Stimulated activated CD8-positive, alpha-beta memory T cell treated with anti-CD3 and anti-CD28 coated beads, Interleukin-15, amount 100 ng/mL, for 4 hours (primary cell): ENCODE measurements at places on chromosomes 6 and 20.
A peak's percentile ranks its signal among the peaks of the same experiment; 100 is the strongest.

- no peak for DNase-seq
These were observed 69.3 kb upstream of the SUPT3H start for GRCh38 chr6:45447005-45447404.

GRCh38 chr6:30151580-30151979 lies 9.4 kb downstream of the TRIM10 start:
- no peak for DNase-seq

GRCh38 chr6:148968771-148969602 lies 222.2 kb downstream of the UST start:
- DNase-seq = no peak

DNA sequence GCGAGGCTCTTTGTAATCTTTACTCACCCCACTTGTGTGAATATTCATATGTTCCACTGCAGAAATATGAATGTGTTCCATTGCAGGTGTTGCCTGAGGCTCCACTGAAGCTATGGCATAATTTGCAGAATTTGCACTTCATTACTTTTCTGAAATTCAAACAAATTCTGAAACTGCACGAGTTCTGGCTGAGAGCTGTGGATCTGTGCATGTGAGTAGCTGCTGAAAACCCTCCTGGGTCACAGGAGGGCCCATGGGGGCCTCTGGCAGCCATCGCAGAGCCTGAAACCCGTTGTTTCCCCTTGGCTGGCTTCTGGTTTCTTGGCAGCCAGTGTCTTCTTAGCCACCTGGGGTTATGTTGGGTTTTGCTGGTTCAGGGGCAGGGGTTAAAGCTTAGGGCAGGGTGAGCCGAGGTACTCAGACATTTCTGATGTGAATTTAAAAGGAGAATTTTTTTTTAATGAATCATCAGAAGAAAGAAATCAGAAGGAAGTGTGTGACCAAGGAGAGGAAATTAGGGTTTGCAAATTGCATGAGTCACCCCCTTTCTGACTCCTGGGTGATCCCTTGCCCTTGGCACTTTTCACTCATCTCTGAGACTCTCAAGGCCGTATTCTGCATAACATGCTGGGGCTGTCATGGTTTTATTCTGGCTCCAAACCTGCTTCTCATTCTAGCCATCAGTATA lies 40.6 kb downstream of the TOX2 start:
- peak; percentile 30 for DNase-seq

GRCh38 chr6:111550953-111551352 lies 54.7 kb downstream of the TRAF3IP2 start:
- DNase-seq = no peak

DNA sequence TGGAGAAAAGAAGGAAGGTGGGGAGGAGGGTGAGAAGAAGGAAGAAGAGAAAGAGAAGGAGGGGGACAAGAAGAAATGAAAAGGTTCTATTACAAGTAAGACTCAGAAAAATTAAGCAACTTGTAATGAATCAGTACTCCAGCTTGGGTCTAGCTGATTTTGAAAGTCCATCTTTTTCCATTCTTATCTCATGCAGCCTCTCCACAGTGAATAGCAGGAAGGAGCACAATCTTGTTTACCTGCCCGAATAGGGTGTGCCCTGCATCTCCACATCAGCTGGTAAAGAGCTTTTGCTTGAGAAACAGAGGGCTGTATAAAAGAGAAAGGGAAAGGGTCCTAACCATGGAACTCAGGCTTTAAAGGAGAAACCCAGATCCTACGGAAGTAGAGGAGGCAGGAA lies 348.8 kb downstream of the TPBG start:
- DNase-seq = no peak

GRCh38 chr6:115721564-115721963 lies 339.1 kb downstream of the FRK start:
- DNase-seq = no peak

DNA sequence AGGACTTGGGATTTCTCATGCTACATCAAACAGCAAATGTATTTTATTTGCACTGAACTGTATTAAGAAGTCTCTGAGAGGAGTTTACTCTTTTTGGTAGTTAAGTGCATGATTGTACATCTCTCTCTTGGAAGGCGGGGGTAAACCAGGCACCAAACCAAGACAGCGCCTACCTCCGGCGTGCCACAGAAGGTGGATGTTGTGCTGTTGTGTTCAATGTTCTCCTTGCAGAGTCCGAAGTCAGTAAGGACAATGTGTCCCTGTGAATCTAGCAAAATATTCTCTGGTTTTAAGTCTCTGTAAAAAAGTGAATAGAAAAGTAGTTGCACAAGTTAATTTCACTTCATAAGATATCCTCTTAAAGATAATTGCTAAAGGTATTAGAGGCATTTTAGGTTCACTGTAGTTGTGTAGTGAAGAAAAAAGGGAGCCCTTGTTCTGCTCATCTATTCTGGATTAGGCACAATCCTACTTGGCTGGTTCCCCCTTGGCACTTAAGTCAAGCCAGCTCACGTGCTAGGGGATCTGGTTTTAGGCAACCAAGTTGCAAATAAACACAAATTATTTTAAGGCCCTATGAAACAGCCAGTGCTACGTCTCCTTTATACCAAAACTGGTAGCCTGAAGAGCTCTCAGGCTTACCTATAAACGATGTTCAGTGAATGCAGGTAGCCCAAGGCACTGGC lies 119.7 kb upstream of the SLC2A12 start:
- no peak for DNase-seq

DNA sequence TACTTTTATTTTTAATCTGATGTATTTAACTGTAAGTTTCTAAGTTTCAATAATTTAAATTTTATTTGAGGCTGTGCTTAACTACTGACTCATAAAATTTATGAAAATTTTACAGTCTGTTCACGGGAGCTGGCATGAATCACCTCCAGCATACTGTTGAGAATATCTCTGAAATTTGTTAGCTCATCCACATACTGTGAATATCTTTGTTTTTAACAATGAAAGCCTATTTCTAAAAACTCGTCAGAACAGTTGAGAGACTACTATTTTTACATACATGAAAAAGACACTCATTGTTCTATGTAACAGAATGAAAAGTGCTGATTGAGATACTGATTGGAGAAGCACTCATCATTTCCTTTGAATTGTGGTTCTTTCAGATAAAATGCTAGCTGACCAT lies 749.3 kb downstream of the TENT5A start:
- DNase-seq = no peak

- DNase-seq = no peak
These were observed 26.9 kb downstream of the PCNA start for GRCh38 chr20:5092765-5093339.

DNA sequence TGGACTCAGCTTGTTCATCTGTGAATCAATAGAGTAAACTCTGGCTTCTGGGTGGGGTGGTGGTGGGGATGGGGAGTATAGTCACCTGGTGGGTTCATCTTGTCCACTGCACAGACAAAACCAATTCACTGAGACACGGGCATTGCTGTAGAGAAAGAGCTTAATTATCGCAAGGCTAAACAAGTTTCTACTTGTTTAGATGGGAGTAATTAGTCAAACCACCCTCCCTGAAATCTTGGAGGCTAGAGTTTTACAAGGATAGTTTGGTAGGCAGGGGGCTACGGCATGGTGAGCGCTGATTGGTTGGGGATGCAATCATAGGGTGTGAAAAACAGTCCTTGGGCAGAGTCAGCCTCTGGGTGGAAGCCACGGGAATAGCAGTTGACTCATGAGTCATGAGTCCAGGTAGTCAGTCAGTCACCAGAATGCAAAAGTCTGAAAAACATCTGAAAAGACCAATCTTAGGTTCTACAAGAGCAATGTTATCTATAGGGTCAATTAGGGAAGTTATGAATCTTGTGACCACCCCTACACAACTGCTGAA lies 77.8 kb downstream of the STMND1 start:
- DNase-seq = no peak

DNA sequence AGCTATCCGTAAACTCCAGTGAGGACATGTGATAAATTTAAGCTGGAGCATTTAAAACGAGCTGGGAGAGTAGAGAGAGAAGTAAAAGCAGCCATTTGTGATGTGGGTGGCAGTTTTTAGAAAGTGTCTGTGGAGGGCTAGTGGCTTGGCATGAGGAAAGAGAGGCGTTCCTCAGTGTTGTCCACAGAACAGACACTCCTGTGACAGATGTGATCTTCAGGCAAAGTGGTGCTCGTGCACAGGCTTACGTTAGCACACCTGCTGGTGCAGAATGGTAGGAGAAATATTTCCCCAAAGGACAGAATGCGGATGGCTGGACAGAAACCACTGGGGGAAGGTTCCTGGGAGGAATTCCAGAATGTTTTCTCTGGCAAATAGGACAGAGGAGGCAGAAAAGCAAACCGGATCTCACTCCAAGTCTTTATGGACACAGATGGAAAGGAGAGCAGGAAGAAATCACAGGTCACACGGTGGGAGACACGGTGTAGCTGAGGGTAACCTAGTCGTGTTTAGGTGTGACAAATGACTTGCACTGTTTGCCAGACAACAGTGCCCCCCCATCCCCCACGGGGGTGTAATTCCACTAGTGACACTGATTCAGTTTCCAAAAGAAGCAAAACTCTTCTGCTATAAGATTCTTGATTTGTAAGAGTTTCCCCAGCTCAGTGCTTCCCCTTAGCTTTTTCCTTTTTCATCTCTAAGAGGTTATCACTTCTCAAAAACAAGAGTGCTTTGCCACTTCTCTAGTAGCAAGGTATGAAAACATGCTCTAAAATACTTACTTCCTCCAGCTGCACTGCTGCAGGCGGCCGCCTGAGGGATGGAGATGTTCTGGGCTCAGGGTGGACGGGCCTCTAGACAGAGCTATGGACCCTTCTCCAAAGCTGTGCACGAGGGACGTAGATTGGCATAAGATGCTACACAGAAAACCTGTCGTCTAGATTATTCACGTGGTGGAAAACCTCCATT lies 293.2 kb downstream of the QKI start:
- DNase-seq = no peak

- DNase-seq = no peak
These were observed 34.0 kb downstream of the VEGFA start for GRCh38 chr6:43803783-43804549.

DNA sequence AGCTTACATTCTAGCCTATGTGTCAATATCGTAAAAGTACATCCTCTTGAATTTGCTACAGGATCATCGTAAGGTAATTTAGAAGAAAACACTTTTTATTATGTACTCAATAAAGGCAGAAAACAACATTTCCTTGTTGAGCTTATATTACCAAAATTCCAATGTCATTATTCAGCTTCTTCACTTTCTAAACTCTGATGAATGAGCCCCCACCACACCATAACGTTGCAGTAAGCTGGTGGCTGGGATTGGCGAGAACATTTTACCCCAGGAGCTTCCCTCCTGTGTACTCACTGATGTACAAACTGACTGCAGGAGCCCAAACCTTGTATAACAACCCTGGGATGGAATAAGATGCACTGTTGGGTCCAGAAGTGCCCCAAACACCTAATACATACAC lies 238.1 kb upstream of the MARCKS start:
- no peak for DNase-seq

- DNase-seq = no peak
These were observed 9.7 kb downstream of the CNBD2 start for GRCh38 chr20:35978041-35978513.

GRCh38 chr6:2078888-2079287 lies 166.5 kb downstream of the GMDS start:
- no peak for DNase-seq

DNA sequence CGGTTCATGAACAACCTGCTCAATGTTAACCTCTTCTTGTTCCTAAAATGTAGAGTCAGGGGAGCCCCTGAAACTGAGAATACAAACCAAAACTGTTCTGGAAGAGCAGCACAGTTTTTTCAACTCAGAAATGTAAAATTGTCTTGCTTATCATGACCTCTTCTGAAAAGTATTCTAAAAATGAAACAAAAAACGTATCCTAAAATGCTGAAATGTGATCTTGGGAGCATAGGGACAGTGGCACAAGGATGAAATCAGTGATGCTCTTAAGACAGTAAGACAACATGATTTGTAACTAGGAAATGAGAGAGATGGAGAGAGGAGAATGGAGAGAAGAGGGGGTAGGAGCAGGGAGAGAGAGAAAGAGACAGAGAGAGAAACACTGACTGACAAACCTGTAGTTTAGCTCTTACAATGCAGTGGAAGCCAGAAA lies 27.5 kb downstream of the NCOA7 start:
- DNase-seq = no peak

- DNase-seq = no peak
These were observed 58.6 kb downstream of the TGM2 start for GRCh38 chr20:38106461-38106860.

DNA sequence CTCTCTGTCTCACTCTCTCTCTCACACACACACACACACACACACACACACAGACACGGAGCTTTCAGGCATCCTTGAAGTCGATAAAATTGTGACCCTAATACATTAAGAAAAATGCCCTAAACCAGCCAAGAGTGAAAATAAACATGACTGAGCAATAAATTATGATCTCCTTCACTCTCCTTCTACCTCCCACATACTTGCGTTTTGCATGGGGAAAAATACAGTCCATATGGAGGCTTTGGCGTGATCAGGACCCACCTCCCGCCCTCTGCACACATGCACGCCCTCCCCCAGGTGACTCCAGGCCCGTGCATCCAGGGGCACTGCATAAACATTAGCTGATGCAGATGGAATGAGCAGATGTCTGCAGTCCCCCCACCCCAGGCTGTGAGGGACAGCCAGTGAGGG lies 114.2 kb upstream of the JARID2 start:
- DNase-seq = no peak

GRCh38 chr20:50537546-50538201 lies 27.5 kb downstream of the PTPN1 start:
- DNase-seq = no peak

DNA sequence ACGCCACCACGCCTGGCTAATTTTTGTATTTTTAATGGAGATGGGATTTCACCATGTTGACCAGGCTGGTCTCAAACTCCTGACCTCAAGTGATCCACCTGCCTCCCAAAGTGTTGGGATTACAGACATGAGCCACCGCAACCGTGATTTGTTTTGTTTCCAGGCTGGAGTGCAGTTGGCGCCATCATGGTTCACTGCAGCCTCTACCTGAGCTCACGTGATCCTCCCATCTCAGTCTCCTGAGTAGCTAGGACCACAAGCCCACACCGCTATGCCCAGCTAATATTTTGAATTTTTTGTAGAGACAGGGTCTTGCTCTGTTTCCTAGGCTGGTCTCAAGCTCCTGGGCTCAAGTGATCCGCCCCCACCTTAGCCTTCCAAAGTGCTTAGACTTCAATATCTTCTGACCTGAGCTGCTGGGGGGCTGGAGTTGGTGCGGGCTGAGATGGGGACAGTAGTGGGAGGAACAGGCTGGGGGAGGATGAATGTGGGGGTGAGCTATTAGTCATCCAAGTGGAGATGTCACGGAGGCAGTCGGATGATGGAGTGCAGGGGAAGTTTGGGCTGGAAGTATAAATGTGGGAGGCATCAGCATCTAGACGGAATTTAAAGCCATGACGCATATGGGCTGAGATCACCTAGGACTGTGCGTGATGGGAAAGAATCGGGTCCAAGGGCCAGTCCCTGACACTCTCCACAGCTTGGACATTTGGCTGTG lies 23.1 kb upstream of the ZMYND8 start:
- no peak for DNase-seq

- no peak for DNase-seq
These were observed 8.5 kb upstream of the MCM3 start for GRCh38 chr6:52293067-52293466.

- no peak for DNase-seq
These were observed 46.4 kb upstream of the FERMT1 start for GRCh38 chr20:6169251-6169650.
